ENCODE measurements at places on chromosomes 11 and 22. TPM values are rescaled to one million over a fixed set of nuclear protein-coding genes. Genes with fewer than 3 reads are reported as not detected.
A peak's percentile ranks its signal among the peaks of the same experiment; 100 is the strongest.

Gene DGAT2
- total RNA-seq = 1.1 TPM

DNA sequence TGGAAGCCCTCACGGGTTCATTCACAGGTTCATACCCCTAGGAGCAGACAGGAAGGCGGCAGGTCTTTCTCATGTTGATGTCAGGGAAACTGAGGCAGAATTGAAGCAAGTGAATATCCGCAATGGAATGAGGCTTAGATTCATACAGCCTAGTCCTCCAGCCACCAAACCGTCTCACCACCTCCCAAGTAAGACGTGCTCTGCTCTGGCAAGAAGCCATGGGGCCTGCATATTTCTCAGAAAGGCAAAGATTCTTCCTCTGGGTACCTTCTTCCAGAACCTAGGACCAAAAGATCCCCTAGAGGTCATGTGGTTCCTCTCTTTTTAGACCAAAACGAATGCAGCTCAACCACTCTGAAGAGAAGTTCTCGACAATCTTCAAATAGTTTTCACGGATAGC lies 1.7 kb downstream of the AP1B1 start:
- DNase-seq = no peak

DNA sequence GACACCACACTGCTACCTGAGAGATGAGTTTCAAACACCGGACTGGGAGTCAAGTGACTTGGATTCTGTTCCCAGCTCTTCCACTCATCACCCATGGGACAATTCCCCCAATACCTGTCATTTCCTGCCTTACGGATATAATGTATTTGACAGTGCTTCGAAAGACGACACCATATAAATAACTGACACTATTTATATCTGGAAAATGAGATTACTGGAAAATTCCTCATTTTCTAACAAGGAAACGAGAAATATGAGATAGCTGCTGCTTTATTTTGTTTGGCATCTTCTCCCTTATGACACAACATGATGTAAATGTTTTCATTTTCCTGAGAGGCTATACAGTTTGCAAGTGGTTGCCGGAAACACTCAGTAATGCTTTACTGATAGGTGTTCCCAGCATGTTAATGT lies 8.6 kb downstream of the HSCB start:
- no peak for DNase-seq

- DNase-seq = no peak
Observed at GRCh38 chr11:76620489-76620888, 50.1 kb downstream of the LRRC32 start.

Gene MAPK8IP1
- 2.4 TPM for total RNA-seq

DNA sequence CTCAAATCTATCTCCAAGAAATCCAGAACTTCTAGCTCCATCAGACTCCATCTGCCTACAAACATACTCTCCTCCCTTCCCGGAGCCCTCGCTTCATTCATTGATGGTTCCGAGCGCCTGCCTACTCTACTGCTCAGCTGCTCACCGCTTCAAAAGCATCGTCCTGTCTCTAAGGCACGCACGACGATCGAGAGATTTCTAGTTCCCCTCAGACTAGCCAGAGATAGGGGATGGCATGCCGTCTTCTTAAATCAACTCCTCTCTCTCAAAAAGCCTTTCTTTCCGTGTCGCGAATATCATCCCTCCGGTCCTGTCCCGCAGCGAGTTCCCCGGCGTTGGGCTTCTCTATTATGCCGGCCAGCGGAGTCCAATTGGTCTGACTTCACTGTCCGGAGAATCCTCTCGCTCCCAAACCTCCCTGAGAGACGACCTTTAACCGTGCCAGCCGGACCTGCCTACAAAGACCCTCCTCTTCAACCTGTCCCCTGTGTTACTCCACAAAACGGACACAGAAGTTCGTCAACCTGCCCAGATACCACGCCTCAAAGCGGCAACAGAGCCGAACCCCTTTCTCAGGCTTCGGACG lies 592 bp downstream of the EEF1G start:
- no peak for DNase-seq

- no peak for DNase-seq
Observed at GRCh38 chr11:118939953-118940598, 14.3 kb upstream of the BCL9L start.

GRCh38 chr11:31883435-31883834 lies 72.3 kb upstream of the PAX6 start:
- DNase-seq = no peak

- no peak for DNase-seq
Observed at GRCh38 chr11:3192511-3193372, 25.9 kb downstream of the MRGPRG start.

DNA sequence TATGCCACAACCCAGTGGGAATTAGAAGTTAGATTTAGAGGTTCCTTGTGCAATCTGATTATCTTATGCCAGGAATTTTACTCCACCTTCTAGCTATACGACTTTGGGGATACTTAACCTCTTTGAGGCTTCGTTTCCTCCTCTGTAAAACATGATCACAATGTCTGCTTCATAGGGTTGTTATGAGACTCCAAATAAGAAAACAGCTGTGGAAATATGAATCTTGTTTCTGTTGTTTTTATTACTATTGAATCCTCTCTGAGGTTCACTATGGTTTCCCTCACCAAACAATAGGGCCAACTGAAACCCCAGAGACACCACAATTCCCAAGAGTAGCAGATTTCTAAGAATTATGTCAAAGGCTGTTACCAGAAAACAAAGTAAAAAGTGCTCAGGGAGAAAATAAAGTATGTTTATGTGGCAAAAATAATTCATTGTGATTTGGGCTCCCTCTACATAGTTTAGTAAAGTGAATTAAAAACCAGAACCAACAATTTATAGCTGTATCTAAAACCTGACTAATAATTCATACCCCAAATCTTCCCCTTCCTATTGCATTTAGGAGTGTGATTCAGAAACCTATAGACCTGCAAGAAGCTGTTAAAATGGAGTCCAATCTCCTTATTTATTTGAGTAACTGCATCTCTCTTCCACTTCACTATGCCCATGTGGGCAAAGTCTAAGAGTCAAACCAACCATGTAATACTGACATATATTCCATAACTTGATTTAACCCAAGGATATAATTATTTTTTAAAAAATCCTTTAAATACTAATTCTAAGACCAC lies 38.4 kb downstream of the AMBRA1 start:
- no peak for DNase-seq

- no peak for DNase-seq
Observed at GRCh38 chr11:120907971-120908370, 115.9 kb upstream of the TBCEL start.

Gene LRRC10B
- not detected for total RNA-seq

- no peak for DNase-seq
Observed at GRCh38 chr11:65448074-65448417, 25.4 kb downstream of the NEAT1 start.

DNA sequence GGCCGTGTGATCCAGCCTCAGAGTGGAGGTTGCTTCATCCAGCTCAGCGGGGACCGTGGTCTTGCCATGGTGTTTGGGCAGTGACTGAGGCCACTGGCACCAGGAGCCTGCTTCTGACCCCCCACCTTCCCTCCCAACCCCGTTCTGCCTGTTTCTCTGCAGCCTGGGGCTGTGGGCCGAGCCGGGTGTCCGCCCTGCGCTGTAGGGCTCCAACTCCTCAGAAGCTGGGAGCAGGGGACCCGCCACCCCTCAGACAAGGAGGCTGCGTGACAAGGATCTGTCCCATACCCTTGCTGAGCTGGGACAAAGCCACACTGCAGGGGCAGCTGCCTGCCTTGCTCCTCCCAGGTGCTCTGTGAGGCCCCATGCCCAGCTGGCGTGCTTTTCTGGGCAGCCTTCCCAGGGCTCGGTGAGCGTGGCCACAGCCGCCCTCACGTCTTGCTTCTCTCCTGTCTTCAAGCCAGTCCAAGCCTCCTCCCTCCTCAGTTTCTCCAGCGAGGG lies 11.7 kb upstream of the ARFGAP3 start:
- DNase-seq = peak; percentile 91

DNA sequence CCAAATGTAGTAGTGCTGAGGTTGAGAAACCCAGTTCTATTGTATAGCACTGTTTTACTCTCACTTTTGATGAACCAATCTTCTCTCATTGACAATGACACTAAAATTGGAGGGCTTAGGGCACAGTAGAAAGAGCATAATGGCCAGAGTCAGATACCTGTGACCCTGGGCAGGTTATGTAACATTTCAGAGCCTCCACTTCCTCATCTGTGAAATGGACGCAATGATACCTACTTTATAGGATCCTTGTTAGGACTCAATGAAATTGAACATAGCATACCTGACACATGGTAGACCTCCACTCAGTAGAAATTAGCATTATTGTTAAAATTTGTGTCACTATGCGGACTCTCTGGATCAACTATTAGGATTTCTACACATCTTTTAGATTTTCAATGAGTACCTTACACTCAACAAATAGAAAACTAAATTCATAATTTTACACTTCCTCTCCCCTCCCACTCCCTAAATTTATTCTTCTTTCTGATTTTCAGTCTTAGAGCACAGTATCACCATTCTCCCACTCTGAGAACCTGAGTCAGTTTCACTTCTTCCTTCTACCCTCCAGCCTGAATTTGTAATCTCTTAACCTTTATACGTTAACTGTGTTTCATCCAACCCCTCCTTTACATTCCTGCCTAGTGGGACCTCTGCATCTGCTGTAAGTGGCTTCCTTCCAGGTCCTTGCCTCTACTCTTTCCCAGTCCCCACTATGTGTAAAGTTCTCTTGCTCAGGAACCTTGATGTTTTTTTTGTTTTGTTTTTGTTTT lies 78.3 kb downstream of the MICAL2 start:
- no peak for DNase-seq

GRCh38 chr11:101296896-101297295 lies 167.3 kb upstream of the PGR start:
- no peak for DNase-seq

- DNase-seq = no peak
Observed at GRCh38 chr11:14132312-14132711, 169.8 kb downstream of the SPON1 start.

GRCh38 chr11:10493041-10493663 lies 38.1 kb downstream of the AMPD3 start:
- no peak for DNase-seq

DNA sequence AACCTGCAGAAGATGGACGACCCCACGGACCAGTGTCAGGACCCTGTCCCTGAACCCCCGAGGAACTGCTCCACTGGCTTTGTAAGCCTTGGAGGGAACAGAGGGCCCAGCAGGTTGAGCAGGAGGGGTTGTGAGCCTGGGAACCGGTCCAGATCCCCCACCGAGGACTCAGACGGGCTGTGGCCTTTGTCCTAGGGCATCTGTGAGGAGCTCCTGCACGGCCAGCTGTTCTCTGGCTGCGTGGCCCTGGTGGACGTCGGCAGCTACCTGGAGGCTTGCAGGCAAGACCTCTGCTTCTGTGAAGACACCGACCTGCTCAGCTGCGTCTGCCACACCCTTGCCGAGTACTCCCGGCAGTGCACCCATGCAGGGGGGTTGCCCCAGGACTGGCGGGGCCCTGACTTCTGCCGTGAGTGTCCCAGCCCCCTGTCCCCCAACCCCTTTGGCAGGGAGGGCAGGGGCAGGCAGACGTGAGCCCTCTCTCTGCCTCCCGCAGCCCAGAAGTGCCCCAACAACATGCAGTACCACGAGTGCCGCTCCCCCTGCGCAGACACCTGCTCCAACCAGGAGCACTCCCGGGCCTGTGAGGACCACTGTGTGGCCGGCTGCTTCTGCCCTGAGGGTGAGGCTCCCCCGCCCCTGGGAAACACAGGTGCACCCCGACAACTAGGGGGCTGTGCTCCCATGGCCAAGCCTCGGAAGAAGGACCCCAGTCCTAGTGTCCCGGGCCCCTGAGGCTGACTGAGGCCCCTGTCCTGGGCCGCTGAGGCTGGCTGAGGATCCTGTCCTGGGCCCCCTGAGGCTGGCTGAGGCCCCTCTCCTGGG lies 6.4 kb downstream of the MUC5AC start:
- peak; percentile 46 for DNase-seq

GRCh38 chr11:87150936-87151335 lies 113.2 kb downstream of the TMEM135 start:
- DNase-seq = no peak

- DNase-seq = no peak
Observed at GRCh38 chr11:109747839-109748238, 325.8 kb downstream of the C11orf87 start.

DNA sequence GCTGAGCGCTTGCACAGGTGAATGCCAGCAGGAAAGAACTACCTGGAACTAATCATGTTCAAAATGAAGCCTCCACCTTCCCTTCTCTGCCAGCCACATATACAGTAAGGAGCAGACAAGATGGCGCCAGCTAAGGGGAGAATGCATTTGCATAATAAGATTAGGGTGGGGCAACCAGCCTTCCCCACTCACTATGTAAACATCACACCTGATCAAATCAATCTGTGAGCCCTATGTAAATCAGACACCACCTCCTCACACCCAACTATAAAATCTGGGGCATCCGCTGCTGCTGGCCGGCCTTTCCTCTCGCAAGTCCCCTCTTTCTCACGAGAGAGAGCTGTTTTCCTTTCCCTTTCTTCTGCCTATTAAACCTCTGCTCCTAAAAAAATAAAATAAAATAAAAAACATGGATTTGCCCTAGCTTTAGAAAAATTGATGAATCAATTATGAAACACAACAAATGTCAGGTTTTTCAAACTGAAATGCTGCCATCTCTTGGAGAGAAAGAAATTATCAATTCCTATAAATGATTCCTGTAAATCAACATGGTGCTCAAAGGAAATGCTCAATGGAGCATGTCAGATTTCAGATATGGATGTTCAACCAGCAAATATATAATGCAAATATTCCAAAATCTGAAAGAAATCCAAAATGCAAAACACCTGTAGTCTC lies 108.9 kb downstream of the SGSM3 start:
- DNase-seq = no peak

DNA sequence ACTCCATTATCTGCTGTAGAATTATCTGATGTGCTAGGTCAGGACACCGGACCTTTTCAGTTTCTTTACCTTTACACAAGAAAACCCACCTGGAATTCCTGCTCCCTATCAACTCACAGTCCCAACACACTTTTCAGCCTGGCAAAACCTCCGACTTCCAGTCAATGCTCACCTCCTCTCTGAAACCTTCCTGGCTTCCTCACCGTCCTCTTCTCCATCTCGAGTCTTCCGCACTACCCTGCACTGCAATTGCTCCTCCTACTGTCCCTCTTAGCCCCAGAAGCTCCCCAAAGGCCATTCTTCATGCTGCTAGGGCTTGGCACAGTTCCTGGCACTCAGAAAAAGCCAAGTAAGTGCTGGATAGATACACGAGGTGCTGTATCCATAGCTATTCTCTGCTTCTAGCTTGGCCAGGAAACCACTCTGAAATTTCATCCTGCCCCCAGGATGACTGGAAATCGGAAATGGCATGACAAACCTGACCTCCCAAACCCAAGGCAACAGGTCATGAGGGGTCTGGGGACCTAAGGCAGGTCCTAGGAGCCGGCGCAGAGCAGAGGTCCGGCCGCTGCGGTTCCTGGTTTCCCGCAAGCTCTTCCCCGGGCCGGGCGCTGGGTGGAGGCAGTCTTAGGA lies 702 bp downstream of the SYN3 start:
- no peak for DNase-seq

- DNase-seq = no peak
Observed at GRCh38 chr22:29810216-29810615, 27.9 kb downstream of the ASCC2 start.
